PC-9 (cell line): ENCODE measurements at places on chromosomes 1 and 21. TPM values are rescaled to one million over a fixed set of nuclear protein-coding genes. Genes with fewer than 3 reads are reported as not detected.
A peak's percentile ranks its signal among the peaks of the same experiment; 100 is the strongest.

DNA sequence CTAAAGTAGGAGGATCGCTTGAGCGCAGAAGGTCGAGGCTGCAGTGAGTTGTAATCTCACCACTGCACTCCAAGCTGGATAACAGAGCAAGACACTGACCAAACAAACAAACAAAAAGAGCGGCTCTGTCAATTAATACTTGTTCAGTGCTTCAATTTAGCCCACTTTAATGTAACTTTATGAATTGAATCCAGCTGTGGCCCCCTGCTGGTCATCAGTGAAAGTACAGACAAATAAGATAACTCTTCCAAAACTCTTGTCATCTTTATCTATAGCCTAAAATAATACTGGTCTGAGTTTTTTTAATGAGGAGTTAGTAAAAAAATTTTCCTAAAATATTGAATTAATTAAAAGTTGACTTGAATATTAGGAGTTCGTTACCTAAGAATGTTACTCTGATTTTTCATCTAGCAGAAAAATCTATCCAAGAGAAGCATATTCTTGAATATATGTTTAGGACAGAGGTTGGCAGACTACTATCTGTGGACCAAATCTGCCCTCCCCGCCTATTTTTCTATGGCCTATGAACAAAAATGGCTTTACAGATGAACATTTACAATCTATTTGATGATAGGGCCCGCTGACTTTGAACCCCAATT, 26.1 kb downstream of the ATP5PF start:
- no peak overlapping the region for H3K4me3 ChIP-seq
- no peaks in the 10 kb centered on the region for H3K27me3 ChIP-seq
- H3K27ac ChIP-seq = no peak overlapping the region

DNA sequence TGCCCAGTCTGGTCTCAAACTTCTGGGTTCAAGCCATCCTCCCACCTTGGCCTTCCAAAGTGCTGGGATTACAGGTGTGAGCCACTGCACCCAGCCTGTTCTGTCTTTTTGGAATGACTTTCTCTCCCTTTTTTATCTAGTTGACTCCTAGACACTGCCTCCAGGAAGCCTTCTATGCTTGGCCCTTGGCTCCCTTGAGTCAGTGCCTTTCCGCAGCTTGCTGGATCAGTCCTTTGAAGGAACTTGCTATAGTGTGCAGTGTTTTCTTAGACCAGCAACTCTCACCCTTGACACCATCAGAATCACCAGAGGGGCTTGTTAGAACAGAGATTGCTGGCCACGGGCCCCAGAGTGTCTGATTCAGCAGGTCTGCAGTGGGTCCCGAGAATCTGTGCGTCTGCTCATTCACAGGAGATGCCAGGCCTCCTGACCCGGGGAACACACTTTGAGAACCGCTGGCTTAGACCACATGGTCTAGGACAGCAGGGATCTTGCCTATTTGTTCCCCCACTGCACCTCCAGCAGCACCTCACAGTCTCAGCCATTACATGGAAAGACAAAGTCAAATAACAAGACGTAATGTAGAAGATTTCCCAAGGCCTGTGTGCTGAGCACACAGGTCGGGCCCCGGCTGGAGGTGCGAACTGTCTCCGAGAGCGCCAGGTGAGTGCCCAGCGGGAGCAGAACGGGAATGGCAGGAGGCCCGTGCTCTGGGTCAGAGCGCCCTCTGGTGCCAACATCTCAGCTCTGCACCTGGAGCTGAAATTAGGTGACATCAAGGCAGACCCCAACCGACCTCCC, 27.4 kb upstream of the CTPS1 start:
- DNase-seq = peak; percentile 86
- no peaks in the 10 kb centered on the region for H3K36me3 ChIP-seq
- no peak overlapping the region for H3K27ac ChIP-seq
- H3K4me3 ChIP-seq = no peak overlapping the region
- peaks cover 39% of the 10 kb centered on the region for H3K4me1 ChIP-seq

DNA sequence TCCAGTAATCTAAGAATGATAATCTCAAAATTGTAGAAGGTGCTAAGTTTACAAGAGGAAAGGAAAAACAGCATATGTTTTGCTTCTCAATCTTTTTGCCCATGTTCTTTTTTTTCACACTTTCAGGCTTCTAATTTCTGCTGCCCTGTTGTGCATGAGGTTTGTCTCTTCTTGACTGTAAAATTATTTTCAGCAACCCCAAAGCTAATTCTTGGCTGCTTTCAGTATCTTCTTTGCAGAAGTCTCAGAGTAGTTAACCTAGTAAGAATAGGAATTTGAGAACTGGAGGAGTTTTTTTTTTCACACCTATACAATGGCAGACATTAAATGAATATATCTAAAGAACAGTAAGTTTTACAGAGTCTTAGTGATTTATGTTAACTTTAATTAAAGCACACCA, 26.4 kb downstream of the DENND2D start:
- H3K27ac ChIP-seq = no peak overlapping the region
- peaks cover 40% of the 10 kb centered on the region for H3K36me3 ChIP-seq
- H3K4me1 ChIP-seq = no peaks in the 10 kb centered on the region

TDRD5 gene
- total RNA-seq = not detected in 2 replicates

- no peaks in the 10 kb centered on the region for H3K27me3 ChIP-seq
- H3K4me3 ChIP-seq = no peak overlapping the region
- H3K27ac ChIP-seq = no peak overlapping the region
- DNase-seq = no peak
- H3K36me3 ChIP-seq = no peaks in the 10 kb centered on the region
Observed at GRCh38 chr1:78304761-78305160, 186.0 kb upstream of the PTGFR start.

DNA sequence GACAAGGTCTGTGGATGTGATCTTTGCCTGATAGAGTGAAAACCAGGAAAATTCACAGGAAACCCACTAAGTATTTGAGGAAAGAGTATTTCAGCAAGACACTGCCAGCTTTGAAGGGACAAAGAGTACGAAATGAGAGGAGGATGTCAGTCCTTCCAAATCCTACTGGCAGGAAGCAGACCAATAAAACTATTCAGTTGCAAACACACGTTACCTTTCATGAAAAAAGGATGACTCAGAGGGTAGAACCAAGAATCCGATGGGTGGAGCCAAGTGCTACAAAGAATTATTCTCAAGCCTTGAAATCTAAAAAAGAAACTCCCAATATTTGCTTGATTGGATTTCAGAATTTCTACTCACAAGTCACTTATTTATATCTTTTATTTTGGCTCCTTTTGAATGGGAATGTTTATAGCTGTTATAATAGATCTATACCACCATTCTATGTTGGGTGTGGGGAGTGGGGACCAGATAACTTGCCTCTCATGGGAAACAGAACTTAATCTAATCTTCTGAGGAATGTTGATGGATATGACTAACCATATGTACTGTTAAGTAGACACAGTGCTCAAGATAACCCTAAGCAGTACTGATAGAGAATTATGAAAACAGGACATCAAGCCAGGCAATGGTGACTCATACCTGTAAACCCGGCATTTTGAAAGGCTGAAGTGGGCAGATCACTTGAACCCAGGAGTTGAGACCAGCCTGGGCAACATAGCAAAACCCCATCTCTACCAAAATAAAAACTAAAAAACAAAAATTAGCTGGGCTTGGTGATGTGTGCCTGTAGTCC, 19.3 kb upstream of the HEATR1 start:
- H3K27ac ChIP-seq = no peak overlapping the region
- no peaks in the 10 kb centered on the region for H3K4me1 ChIP-seq
- peaks cover 33% of the 10 kb centered on the region for H3K27me3 ChIP-seq
- H3K36me3 ChIP-seq = no peaks in the 10 kb centered on the region
- DNase-seq = no peak

DNA sequence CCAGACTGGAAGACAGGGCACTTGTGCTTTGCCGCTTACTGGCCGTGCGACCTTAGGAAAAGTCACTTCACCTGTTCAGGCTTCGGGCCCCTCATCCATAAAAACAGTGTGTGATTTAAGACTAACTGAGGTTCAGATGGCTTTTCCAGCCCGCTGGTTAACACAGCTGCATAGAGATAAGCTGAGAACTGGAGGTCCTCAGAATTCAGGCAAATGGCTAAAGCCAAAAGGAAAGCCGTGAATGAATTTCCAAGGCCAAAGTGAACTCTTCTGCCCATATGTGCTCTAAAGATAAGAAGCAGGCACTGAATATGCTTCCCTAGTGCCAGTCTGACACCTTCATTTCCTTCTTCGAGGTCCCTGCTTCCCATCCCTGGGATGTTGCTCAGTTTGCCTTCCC, 23.5 kb upstream of the SARS1 start:
- no peak overlapping the region for H3K27ac ChIP-seq
- H3K4me1 ChIP-seq = no peaks in the 10 kb centered on the region
- H3K4me3 ChIP-seq = no peak overlapping the region
- H3K36me3 ChIP-seq = no peaks in the 10 kb centered on the region
- no peaks in the 10 kb centered on the region for H3K27me3 ChIP-seq
- no peak for DNase-seq

GRCh38 chr1:225780630-225781029, 3.0 kb downstream of the SRP9 start:
- H3K4me3 ChIP-seq = no peak overlapping the region
- no peak overlapping the region for H3K27ac ChIP-seq
- peaks cover 25% of the 10 kb centered on the region for H3K4me1 ChIP-seq
- H3K27me3 ChIP-seq = no peaks in the 10 kb centered on the region
- peaks cover 29% of the 10 kb centered on the region for H3K36me3 ChIP-seq

- H3K36me3 ChIP-seq = no peaks in the 10 kb centered on the region
- no peaks in the 10 kb centered on the region for H3K4me1 ChIP-seq
- no peaks in the 10 kb centered on the region for H3K27me3 ChIP-seq
- DNase-seq = no peak
Observed at GRCh38 chr1:233065685-233066084, 115.3 kb downstream of the NTPCR start.

NDC1 gene
- total RNA-seq = 29.7 and 47.6 TPM in 2 replicates

DNA sequence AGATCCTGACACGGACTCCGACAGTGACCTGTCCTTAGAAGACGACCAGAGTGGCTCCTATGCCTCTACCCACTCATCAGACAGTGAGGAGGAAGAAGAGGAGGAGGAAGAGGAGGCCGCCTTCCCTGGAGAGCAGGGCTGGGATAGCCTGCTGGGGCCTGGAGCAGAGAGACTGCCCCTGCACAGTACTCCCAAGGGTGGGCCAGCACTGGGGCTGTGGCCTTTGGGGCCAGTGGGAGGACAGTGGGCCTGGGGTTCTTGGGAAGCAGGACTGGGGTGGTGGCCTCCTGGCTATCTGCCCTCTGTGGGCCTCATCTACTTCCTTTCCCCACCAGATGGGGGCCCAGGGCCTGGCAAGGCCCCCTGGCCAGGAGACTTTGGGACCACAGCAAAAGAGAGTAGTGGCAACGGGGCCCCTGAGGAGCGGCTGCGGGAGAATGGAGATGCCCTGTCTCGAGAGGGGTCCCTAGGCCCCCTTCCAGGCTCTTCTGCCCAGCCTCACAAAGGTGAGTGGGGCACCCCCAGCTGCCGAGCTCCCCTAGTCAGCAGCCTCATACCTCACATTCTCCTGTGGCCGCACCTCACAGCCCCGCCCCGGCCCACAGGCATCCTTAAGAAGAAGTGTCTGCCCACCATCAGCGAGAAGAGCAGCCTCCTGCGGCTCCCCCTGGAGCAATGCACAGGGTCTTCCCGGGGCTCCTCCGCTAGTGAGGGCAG, 10.0 kb downstream of the PSRC1 start:
- H3K27ac ChIP-seq = peak overlapping the region; percentile 78
- H3K4me3 ChIP-seq = peak overlapping the region; percentile 49; the same call in 1 of the 2 replicates
- peaks cover 54% of the 10 kb centered on the region for H3K4me1 ChIP-seq
- H3K36me3 ChIP-seq = no peaks in the 10 kb centered on the region

- H3K27ac ChIP-seq = no peak overlapping the region
- 0 out of 2 replicates have a peak, but pooled peaks cover 5% of the 10 kb centered on the region for H3K27me3 ChIP-seq
- DNase-seq = no peak
- H3K36me3 ChIP-seq = no peaks in the 10 kb centered on the region
- no peak overlapping the region for H3K4me3 ChIP-seq
- peaks cover 16% of the 10 kb centered on the region for H3K4me1 ChIP-seq
Observed at GRCh38 chr1:222370081-222370912, 177.6 kb downstream of the HHIPL2 start.

GRCh38 chr1:158149577-158150269, 31.0 kb upstream of the CD1D start:
- H3K4me1 ChIP-seq = no peaks in the 10 kb centered on the region
- no peak overlapping the region for H3K27ac ChIP-seq
- peak; percentile 15 for DNase-seq
- H3K4me3 ChIP-seq = no peak overlapping the region
- H3K27me3 ChIP-seq = peaks cover 77% of the 10 kb centered on the region

DNA sequence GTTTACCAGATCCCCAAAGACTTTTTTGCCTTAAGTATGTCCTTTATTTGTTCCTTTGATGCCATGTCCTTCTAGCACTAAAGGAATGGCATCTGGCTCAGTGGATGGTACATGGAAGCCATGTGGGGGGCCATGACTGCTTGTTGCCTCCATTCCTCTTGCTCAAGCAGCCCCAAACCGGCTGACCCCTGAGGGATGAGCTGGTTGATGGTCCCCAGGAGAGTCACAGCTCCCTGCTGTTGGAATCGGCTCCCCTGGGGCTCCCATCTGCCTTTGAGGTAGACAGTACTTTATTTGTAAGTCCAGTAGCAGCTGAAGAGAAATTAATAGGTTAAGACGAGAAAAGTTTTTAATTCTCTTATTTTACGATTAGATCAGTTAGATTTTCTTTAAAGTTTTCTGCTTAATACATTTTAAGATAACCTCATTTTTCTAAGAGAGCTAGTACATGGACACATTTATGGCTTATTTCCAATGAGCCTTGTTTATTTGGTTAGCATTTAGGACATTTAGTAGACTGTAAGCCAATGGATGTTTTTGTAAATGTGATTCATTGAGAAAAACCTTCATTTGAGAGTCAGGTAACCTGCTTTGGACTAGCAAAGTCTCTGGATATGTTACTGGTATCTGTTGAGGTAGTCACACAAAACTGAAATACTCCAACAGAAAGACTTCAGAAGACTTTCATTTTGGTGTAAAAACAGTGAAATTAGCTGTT, 88.2 kb downstream of the CAMTA1 start:
- no peaks in the 10 kb centered on the region for H3K4me1 ChIP-seq
- H3K27me3 ChIP-seq = no peaks in the 10 kb centered on the region
- H3K4me3 ChIP-seq = no peak overlapping the region
- H3K36me3 ChIP-seq = no peaks in the 10 kb centered on the region
- DNase-seq = no peak
- no peak overlapping the region for H3K27ac ChIP-seq

PER3 gene
- total RNA-seq = 25.1 and 32.9 TPM in 2 replicates

DNA sequence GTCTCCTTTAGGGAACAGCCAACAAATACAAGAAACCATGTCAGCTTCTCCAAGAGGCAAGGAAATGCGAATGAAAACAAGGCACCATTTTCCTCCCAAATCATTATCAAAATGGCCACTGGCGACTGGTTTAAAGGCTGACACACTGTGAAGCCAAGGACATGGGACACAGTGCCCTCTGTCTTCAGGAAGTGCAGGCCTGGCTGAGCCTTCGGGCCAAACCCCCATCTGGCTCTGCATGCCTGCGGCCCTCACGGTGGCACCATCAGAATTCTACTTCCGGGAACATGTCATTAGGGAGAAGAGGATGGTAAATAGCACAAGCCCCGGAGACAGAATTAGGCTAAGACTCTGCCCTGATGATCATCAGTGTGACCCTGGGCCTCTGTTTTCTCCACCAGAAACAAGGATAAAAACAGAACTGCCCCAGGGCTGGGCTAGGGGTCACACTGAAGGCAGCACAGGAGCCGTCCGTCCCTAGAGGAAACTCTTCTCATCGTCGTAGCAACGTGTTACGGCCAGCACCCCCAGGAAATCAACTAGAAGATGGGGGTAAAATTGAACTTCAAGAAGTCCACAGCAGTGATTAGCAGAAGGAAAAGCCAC, 103.5 kb downstream of the NPHP4 start:
- H3K36me3 ChIP-seq = no peaks in the 10 kb centered on the region
- H3K4me1 ChIP-seq = no peaks in the 10 kb centered on the region
- no peak for DNase-seq
- no peak overlapping the region for H3K27ac ChIP-seq
- H3K4me3 ChIP-seq = no peak overlapping the region

TMIGD3 gene
- not detected in 2 replicates for total RNA-seq
